ENCODE measurements at places on chromosomes 3 and 15.

DNA sequence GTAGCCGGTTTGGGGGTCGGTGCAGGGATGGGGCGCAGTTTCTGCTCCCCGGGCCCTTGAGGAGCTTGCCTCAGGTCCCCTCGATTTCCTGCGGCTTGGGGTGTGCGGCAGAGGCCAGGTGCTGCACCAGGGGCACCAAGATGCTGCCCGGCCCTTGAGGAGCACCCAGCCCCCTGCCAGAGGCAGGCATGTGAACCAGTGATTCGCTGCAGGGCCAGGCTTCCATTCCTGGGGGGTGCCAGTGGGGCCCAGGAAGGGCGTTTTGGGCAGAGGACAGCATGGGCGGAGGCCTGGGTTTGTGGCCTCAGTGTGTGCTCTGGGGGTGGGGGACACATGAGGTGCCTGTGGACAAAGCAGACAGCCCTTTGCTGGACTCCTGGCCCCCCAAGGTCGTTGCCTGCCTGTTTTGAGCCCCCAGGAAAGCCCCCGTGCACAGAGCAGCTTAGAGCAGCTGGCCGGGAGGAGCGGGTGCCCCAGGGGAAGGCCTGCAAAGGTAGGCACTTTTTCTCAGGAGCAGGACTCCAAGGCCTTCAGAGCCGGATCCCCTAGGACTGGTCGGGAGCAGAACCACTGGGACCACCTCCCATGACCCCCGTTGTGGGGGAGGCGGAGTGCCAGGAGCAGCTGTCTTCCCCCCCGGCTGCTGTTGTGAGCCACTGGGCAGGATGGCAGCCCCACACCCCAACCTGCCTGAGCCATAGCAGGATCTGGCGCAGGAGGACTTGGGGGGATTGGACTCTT lies 1.6 kb downstream of the PLXNA1 start:
- H3K4me1 ChIP-seq, result no peaks in the 10 kb centered on the region
- H3K4me3 ChIP-seq, result no peak overlapping the region
- DNase-seq, result no peak
- no peak overlapping the region for H3K27ac ChIP-seq
- H3K27me3 ChIP-seq, result no peaks in the 10 kb centered on the region
- peaks cover 14% of the 10 kb centered on the region for H3K36me3 ChIP-seq

DNA sequence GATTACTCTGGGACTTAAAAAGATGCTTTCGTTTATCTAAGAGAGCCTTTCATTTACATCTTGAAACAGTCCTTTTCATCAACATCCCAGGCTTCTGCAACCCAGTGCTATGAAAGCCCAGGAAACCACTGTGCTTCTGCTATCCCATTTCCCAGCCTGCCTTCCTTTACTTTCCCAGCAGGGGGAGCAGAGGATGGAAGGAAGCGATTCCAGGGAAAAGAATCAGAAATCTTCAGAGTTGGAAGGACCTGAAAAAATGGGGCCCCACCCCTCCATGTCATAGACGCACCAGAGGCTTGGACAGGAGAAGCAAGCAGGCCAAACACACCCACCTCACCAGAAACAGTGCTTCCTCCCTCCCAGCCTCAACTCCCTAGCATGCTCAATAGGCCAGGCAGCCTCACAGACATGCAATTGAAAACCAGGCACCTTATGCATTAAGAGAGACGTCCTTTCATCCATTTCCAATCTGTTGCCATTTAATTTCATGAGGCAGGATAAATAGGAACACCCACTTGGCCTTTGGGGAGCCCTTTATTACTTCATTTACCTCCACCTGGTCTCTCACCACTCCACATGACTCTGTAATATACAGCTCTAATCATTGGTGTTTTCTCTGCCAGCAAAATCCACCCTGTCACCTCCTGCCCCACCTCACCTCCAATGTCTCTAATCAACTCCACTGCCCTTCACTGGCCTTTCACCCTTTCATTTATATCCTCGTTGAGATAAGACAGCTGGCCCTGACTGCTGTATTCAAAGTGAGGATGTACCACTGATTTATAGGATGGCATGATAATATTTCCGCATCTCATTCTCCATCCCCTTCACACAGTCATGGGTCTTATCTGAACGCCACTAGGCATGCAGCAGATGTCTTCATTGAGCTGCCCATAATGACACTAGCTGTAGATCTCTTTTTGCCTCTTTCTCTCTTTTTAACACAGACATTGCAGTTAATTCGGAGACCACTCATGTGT lies 583.9 kb downstream of the NTRK3 start:
- H3K27me3 ChIP-seq, result no peaks in the 10 kb centered on the region
- DNase-seq, result peak; percentile 4
- H3K4me1 ChIP-seq, result no peaks in the 10 kb centered on the region
- no peaks in the 10 kb centered on the region for H3K36me3 ChIP-seq
- H3K27ac ChIP-seq, result no peak overlapping the region

DNA sequence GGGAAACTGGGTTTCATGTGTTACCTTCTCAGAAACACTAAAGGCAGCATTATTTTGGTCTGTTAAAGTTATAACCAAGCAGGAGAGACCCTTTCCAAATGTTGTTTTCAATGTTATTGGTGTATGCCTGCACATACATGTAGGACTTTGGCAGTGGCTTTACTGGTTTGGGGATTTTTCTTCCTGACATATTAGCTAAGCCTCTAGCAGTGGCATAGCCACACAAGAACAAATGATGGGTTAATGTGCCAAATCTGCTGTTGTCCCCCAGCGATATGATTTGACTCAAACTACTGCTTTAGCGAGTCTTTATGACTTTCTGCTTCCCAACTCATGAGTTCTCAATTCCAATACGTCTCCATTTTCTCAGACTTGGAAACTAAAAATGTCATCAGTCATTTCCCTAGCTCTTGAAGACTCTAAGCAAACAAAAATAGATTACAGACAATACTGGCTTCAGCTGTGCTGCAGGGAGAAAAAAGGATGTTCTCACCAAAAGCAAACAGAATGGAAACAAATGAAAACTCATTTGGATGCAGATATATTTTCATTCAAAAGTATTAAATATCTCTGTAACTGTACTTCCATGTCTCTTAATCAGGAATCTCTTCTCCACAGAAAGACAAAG lies 29.6 kb downstream of the TPM1 start:
- no peak overlapping the region for H3K4me3 ChIP-seq
- H3K36me3 ChIP-seq, result peaks cover 15% of the 10 kb centered on the region
- H3K27ac ChIP-seq, result no peak overlapping the region
- DNase-seq, result no peak

GRCh38 chr3:21879184-21879886 lies 128.3 kb upstream of the ZNF385D start:
- H3K27ac ChIP-seq, result no peak overlapping the region
- H3K36me3 ChIP-seq, result no peaks in the 10 kb centered on the region
- no peaks in the 10 kb centered on the region for H3K4me1 ChIP-seq
- H3K27me3 ChIP-seq, result no peaks in the 10 kb centered on the region

- no peaks in the 10 kb centered on the region for H3K4me1 ChIP-seq
- no peaks in the 10 kb centered on the region for H3K27me3 ChIP-seq
- H3K4me3 ChIP-seq, result no peak overlapping the region
- H3K36me3 ChIP-seq, result no peaks in the 10 kb centered on the region
- H3K27ac ChIP-seq, result no peak overlapping the region
Measured at GRCh38 chr3:102532901-102533300, 98.1 kb downstream of the ZPLD1 start.

GRCh38 chr3:192861972-192862371 lies 55.7 kb downstream of the MB21D2 start:
- peaks cover 4% of the 10 kb centered on the region for H3K4me1 ChIP-seq
- H3K36me3 ChIP-seq, result no peaks in the 10 kb centered on the region
- no peak overlapping the region for H3K27ac ChIP-seq
- H3K27me3 ChIP-seq, result no peaks in the 10 kb centered on the region

DNA sequence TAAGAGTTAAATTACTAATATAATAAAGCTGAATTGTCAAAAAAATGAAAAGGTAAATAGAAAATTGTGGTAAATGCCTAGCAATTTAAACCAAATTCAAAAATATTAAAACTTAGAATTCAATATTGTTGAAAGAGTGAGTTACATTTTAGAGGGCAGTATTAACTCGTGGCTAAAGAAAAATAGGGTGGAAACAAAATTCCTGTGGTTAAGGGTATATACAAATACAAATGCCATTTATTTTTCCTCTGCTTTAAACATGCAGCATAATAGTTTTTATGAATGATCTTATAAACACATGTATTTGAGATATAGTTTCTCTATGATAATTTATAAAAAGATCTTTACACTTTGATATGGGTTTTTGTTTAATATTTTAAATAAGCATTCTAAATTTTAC lies 79.0 kb downstream of the NEDD4 start:
- no peak overlapping the region for H3K27ac ChIP-seq
- no peaks in the 10 kb centered on the region for H3K4me1 ChIP-seq
- H3K4me3 ChIP-seq, result no peak overlapping the region
- no peaks in the 10 kb centered on the region for H3K36me3 ChIP-seq
- H3K27me3 ChIP-seq, result no peaks in the 10 kb centered on the region

- H3K4me3 ChIP-seq, result no peak overlapping the region
- no peaks in the 10 kb centered on the region for H3K27me3 ChIP-seq
- peaks cover 15% of the 10 kb centered on the region for H3K4me1 ChIP-seq
- no peak for DNase-seq
- H3K36me3 ChIP-seq, result no peaks in the 10 kb centered on the region
Measured at GRCh38 chr3:187021748-187022402, 91.5 kb downstream of the ST6GAL1 start.

DNA sequence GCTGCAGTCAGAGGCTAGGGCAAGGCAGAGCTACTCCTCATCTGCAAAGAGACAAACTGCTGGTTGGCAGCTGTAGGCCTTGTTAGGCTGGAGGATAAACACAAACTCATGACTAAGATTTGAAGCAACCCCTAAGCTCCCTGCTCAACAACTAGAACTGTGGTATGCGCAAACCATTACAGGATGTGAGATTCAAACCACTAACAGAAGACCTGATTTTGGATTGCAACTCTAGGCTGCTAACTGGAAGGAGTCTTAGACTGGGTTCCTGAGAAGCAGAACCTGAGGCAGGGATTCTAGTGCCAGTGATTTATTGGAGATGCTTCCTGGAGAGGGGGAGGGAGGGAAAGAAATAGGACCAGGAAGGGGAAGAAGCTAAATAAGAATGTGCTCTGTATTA lies 22.5 kb downstream of the CCR4 start:
- peak; percentile 23 for DNase-seq
- peaks cover 5% of the 10 kb centered on the region for H3K4me1 ChIP-seq
- H3K27me3 ChIP-seq, result no peaks in the 10 kb centered on the region
- H3K27ac ChIP-seq, result no peak overlapping the region
- H3K36me3 ChIP-seq, result no peaks in the 10 kb centered on the region
- H3K4me3 ChIP-seq, result no peak overlapping the region

GRCh38 chr15:33448961-33449606 lies 138.3 kb downstream of the RYR3 start:
- H3K36me3 ChIP-seq, result no peaks in the 10 kb centered on the region
- H3K27ac ChIP-seq, result no peak overlapping the region
- DNase-seq, result no peak
- no peak overlapping the region for H3K4me3 ChIP-seq

DNA sequence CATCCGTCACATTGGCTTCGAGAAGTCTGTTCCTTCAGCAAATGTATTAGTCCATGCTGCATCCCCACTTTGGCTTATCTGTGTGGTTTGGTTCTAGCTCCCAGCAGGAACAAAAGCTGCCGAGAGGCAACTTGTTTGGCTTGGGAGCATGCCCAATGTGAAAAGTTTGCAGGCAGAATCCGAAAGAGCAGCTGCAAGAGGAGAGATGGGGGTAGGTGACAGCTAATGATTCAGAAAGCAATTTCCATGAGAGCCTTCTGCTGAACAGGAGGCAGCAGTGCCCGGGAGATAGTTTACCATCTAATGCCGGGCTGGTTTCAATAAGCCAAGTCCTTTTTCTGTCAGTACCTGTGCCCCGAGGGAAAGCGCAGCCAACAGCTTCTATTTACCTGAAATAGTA lies 60.2 kb downstream of the GRM7 start:
- no peaks in the 10 kb centered on the region for H3K4me1 ChIP-seq
- no peaks in the 10 kb centered on the region for H3K36me3 ChIP-seq
- H3K27ac ChIP-seq, result no peak overlapping the region
- no peak for DNase-seq
- no peaks in the 10 kb centered on the region for H3K27me3 ChIP-seq

DNA sequence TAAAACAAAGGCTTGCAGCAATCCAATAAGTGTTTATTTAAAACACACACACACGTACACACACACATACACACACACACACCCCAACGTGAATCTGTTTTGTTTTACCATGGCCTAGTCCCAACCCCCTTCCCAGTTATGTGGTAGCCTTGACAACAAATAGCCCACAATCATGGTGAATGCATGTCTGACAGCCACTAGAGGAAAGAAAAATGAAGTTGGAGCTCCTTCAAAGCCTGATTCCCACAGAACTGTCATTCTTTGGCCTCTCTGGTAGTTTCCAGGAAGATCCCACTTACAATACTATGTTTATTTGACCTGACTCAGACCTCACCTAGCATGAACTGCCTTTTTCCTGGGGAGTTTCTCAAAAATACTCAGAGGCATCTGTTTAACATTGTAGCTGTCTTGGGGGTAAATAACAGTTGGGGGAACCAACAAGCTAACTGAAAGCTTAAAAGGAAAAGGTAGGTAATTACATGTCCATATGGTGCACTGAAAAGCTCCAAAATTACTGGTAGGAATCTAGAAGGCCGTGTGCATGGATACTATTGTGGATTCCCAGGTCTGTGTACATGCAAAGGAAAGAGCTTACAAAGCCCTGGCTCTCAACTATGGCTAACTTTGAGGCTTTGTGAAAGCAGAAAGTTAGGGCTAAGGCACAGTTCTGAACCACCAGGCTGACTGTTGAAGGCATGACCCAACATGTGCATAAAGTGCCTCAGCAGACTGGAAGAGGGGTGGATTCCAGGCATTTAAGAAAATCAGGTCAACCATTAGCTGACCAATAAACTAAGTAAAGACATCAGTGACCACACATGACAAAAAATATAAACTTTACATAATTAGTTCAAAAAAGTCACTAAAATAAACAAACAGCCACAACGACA lies 65.3 kb downstream of the FAIM start:
- no peak for DNase-seq
- no peaks in the 10 kb centered on the region for H3K36me3 ChIP-seq
- no peaks in the 10 kb centered on the region for H3K27me3 ChIP-seq
- no peak overlapping the region for H3K27ac ChIP-seq
- H3K4me3 ChIP-seq, result no peak overlapping the region
- peaks cover 35% of the 10 kb centered on the region for H3K4me1 ChIP-seq

DNA sequence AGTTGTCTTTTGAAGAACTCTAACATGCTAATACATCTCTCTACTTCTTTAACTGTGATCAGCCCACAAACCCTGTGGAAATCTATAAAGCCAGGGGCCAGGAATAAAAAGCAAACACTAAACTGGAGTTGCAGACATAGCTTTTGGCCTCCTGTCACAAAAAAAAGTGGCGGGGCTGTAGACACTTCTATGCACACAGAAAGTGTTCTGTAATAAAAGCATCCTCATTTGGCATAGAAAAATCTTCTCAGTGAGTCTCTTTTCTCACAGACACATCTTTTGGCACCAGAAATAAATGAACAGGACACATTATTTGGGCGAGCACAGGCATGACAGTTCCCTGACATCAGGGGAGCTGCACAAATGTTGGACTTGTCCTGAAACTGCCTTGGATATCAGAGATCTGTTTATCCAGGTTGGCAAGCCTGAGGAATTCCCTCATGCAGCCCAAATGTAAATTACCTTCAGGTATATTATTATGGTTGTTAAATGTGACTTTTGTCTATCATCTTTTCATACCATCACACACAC lies 355.4 kb downstream of the FGF12 start:
- no peak overlapping the region for H3K27ac ChIP-seq
- no peaks in the 10 kb centered on the region for H3K4me1 ChIP-seq
- H3K36me3 ChIP-seq, result no peaks in the 10 kb centered on the region
- no peaks in the 10 kb centered on the region for H3K27me3 ChIP-seq
- no peak overlapping the region for H3K4me3 ChIP-seq

GRCh38 chr3:38500688-38501417 lies 4.7 kb downstream of the EXOG start:
- H3K4me3 ChIP-seq, result no peak overlapping the region
- no peaks in the 10 kb centered on the region for H3K27me3 ChIP-seq
- H3K4me1 ChIP-seq, result peaks cover 2% of the 10 kb centered on the region
- peaks cover 5% of the 10 kb centered on the region for H3K36me3 ChIP-seq

All from small intestine (tissue), 16 donors.